ENCODE measurements at places on chromosomes 11 and 22.

GRCh38 chr11:21987261-21987660 lies 205.6 kb upstream of the ANO5 start:
- DNase-seq, result no peak

DNA sequence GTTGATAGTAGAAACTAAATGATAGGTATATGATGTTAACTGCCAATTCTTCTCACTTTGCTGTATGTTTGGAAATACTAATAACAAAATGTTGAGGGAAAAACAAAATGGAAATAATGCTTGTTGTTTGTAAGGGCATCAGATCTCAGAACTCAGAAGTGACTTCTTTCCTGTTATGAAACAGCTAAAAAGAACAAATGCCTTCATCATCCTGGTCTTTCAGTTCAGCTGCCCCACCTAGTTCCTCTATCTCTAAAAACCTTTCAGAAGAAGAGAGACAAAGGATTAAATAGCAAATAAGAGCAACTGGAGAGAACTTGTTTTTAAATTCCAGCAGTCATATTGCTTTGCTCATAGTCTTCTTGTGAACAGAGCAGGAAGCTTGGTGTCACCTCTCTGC lies 345.3 kb upstream of the NCAM1 start:
- DNase-seq, result no peak

DNA sequence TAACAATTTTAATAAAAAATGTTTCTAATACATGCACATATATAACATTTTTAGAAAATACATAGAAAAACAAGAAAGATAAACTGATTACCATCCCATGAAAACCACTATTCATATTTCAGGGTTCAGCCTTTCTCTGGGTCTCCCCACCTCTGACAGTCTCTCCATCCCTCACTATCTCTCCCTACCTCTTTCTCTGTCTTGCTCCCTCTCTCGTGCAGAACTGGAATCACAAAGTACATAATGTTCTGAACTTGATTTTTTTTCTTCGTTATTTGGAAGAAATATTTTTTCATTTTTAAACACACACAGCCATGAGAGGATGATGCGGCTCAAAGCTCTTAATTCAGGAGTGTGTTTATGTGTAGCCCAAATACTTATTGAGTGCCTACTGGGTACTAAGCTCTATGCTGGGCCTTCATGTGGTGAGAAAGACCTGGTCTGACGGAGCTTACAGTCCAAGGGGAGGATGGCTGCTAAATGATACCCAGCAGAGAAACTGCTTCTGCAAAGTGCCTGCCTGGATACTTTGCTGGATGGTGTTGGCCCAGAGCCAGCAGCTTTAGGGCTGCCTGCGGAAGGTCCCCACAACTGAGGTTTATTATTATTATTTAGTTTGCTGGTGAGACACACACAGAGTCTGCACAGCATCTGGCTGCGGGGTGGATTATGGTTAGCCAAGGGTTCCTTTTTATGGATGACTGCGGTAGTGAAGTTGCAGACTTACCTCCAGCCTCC lies 42.6 kb downstream of the SC5D start:
- DNase-seq, result peak; percentile 11

- no peak for DNase-seq
Observed at GRCh38 chr11:3002871-3003270, 10.7 kb upstream of the NAP1L4 start.

DNA sequence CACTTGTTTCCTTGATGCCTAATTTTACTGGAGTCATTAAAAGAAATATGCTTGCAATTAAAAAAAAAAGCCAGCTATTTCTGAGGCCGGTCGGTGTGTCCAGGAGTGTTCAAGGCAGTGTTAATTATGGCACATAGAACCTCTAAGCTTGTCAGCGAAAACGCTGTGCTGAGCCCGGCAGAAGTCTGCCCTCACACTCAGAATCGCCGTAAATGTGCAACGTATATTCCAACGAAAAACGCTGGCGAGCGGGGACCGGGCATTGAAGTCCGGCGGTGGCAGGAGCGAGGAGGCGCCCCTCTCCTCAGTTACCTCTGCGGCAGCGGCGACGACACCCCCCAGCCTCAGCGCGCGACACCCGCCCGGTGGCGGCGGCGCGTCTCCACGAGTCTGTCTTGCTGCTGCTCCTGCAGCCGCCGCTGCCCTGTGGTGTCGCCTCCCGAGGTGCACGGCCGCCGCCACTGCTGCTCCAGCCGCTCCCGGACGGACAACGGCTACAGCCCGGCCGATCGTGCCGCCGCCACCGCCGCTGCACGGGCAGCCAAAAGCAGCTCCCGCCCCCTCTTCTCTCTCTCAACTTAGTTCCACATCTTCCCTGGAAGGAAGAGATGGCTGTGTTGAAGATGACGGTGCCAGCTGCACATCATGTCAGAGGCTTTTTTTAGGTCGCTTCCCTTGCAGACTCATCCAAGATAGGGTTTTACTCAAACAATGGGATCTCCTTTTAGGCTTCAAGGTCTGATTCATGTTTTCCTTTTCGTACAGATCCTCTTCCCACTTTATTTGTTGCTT lies 56.0 kb downstream of the JAM3 start:
- peak; percentile 68 for DNase-seq

DNA sequence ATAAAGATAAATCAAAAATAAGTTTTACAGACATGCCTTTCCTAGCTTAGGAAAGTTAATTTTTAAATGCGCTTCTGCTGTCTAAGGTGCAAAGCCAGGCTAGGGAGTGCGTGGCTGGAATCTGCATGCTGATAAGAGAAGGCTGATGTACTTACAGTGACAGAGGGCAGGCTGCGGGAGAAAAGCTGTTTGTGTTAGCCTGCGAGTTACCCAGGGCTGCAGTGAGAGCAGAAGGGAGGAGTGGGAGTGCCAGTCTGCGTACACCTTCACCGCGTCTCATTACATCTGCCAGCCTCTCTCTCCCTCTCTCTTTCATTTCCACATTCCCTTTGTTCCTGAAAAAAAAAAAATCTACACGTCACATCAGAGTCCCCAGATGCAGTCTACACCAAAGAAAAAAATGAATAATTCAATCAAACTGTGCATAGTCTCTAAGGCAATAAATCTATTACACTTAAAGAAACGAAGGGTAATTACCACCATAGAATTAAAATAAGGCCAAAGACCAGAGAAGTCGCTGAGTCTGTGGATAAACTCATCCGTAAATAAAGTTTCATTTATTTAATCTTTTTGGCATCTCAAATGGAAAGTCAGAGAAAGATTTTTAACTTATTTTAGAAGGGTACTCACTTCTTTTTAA lies 126.4 kb upstream of the C11orf58 start:
- no peak for DNase-seq

DNA sequence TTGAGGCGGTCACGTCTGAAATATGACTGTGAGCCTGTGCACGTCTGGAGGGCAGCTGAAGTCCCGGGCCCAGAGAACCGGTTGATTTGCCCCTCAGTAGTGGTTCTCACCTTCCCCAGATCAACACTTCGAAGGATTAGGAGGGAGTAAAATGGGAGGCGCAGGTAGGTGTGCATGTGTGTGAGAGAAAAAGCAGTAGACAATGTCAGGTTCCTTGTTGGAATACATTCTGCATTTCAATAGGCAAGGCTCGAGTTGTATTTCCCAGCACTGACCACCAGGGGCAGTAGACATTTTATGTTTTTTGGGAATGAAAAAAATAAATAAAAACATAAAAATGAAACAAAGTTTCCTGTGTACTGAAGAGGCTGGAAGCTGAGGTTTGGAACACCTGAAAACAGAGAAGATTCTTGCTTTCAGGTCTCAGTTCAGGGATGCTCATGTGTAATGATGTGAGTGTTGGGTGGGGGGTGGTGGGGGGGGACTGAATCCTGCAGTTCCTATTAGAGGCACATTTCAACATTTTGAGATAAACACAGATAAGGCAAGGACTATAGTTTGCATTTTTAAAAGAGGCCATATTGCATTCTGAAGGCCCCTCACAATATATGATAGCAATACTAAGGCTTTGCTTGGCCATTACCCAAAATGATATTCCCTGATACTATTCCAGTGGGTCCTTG lies 333.9 kb downstream of the CADM1 start:
- peak; percentile 56 for DNase-seq

DNA sequence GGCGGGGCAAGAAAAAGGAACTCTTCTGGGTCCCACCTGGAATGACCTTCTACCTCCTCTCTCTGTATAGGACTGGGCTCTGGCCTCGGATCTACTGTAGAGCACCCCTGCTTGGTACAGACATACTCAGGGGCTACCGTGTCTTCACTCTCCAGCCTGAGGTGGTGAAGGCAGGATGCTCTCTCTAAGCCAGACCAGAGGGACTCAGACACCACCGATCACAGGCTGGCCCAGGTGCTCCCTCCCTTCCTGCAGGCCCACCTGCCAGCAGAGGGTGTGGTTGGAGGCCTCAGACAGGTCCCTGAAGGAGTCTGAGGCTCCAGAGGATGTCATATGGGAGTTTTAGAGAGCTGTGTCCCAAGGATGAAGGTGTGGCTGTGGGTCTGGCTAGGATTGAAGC lies 4.1 kb downstream of the NHERF4 start:
- no peak for DNase-seq

GRCh38 chr11:120344302-120345004 lies 8.2 kb downstream of the ARHGEF12 start:
- DNase-seq, result no peak

- DNase-seq, result no peak
Observed at GRCh38 chr22:24086310-24086709, 75.2 kb downstream of the CABIN1 start.

DNA sequence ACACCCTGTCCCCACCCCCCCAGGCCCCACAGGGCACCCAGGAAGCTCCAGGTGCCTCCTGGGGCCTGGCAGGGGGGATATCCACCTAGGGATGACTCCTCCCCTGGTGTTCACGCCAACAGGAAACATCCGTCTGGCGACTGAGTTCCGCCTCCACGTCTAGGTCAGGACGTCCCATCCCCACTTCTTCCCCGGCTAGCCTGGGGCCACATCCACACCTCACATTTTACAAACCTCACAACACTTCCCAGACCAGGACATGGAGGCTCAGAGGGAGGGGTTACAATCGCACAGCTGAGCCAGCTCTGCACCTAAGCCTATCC lies 21.0 kb downstream of the MAFF start:
- DNase-seq, result no peak

GRCh38 chr11:17347676-17348075 lies 3.9 kb upstream of the NCR3LG1 start:
- no peak for DNase-seq

DNA sequence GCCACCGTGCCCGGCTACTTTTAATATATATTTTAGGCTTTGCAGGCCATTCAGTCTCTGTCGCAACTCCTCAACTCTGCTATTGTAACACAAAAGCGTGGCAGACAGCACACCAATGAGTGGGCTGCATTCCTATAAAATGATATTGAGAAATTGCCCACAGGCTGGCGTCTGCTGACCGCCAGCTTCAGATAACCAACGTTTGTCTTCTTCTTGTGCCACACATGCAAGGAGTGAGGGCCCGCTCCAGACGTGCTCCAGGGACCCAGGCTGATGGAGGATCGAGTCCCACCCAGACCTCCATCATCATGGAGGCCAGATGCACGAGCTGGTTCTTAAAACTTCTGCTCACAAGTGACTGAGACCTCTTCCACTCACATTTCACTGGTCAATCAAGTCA lies 35.4 kb upstream of the LINC01488 start:
- DNase-seq, result no peak

DNA sequence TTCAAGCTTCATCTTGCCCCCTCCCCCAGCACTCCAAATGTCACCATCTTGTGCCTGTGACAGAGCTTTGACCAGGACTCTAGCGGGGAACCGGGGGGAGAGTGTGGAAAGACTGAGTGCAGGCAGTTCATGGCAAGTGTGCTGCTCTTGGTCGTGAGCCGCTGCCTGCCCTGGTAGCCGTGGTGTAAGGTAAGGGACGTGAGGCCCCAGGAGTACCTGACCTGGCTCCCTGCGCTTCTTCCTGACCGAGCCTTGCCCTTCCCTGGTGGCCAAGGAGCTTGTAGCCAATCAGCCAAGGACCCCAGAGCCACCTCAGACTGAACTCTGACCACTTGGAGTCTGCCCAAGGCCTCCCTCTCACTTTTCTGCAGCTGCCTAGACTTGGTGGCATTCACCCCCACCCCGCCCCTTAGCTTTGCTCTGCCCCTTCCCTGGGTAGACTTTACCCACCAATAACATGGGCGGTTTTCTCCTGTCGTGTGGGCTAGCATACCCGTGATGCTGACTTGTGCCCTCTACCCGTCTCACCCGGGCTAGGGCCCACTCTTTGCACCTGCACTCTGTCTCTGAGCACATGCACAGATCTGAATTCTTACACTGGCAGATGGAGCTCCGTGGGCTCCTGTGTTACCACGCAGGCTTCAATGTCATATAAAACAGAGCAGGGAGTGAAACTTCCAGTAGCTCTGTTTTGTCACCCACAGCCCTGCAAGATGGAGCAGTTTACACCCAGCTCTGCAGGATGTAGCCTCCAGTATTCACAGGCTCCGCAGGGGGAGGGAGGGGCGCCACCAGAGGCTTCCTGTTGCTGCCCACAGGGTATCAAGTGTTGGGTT lies 1.5 kb downstream of the DGKZ start:
- no peak for DNase-seq

- peak; percentile 50 for DNase-seq
Observed at GRCh38 chr11:73322382-73323306, 14.6 kb downstream of the ARHGEF17 start.

DNA sequence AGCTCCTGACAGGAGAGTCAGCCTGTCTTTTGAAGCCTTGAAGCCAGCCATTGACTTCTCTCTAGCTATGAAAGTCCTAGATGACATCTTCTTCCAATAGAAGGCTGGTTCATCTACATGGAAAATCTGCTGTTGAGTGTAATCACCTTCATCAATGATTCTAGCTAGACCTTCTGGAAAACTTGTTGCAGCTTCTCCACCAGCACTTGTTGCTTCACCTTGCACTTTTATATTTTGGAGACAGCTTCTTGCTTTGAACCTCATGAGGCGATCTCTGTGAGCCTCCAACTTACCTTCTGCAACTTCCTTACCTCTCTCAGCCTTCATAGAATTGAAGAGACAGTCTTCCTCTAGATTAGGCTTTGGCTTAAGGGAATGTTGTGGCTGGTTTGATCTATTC lies 58.3 kb downstream of the MYO7A start:
- no peak for DNase-seq
